ENCODE measurements at places on chromosomes 16 and 17.

- no peak for DNase-seq
Observed at GRCh38 chr17:50830994-50831393, 4.4 kb upstream of the WFIKKN2 start.

DNA sequence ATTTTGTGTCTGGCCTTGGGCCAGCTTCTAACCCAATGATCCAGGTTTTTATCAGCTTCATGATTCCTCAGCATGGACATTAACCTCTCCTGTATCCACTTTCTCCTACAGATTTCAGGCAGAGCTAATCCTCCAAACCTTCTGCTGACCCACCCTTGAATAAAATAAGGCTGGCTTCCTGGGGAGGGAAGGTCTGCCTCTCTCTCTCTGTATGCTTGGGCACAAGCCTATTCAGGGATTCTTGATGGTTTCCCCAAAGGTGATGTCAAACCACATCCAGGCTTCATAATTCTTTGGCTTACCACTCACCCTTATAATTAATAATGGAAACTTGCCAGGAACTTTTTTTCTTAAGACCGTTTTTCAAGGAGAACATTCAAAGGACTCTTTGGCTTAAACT, 240.1 kb downstream of the UTP18 start:
- DNase-seq = no peak

DNA sequence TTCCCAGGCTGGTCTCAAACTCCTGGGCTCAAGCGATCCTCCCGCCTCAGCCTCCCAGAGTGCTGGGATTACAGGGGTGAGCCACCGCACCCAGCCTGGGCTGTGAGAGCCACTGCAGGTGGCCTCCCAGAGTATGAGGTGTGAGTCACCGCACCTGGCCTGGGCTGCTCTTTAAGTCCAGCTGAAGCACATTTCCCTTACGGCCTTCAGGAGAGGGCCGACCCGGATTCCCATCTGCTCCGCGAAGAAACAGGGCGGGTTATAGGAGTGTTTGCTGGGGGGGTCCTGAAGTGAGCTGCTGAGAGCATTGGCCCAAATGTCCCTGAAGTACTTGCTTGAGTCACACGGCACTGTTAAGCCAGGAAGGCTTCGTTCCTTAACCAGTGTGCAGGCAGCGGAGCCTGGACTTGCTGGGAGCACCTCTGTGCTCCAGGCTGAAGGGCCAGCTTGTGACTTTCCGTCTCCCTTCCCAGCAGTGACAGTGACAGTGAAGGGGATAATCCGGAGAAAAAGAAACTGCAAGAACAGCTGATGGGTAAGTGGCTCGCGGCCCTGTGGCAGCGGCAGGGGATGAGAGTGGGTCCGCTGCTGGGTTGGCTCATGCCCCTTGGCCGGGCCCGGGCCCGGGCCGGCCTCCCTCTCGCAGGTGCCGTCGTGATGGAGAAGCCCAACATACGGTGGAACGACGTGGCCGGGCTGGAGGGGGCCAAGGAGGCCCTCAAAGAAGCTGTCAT, 7.2 kb downstream of the VPS4A start:
- no peak for DNase-seq

- DNase-seq = no peak
Observed at GRCh38 chr16:85820604-85821372, 21.3 kb downstream of the COX4I1 start.

DNA sequence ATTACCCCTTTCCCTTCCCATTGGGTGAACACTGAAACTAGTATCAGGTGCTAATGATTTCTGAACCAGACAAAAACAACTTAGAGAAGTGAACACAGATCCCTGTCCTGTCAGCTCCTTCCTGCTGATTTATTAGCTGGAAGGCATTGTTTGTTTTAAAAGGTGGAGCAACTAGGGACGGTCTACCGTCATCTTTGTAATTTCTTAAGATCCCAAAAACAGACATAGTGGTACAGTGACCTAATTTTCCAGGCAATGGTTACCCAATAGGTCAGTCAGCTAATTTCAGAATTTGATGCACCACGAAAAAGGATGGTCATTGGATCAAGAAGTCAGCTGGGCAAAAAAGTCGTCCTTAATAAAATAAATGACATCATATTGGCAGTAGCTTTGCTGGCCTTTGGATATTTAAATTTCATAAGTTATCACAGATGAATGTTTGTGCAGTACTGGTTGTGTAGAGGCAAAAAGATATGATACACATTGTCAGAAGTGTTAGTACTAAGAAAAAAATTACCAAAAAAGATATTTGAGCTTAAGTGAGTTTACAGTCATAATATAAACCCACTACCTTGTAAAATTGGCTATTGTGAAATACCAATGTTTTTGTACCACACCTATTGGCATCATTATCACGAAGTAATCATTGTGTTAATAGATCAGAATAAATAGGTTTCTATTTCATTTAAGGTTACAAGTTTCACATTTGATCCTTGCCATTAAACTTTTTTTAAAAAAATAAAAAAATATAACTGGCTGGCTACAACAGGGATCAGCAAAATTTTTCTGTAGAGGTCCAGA, 27.2 kb upstream of the KCNJ16 start:
- no peak for DNase-seq

- no peak for DNase-seq
Observed at GRCh38 chr16:83682116-83682867, 125.5 kb upstream of the HSBP1 start.

DNA sequence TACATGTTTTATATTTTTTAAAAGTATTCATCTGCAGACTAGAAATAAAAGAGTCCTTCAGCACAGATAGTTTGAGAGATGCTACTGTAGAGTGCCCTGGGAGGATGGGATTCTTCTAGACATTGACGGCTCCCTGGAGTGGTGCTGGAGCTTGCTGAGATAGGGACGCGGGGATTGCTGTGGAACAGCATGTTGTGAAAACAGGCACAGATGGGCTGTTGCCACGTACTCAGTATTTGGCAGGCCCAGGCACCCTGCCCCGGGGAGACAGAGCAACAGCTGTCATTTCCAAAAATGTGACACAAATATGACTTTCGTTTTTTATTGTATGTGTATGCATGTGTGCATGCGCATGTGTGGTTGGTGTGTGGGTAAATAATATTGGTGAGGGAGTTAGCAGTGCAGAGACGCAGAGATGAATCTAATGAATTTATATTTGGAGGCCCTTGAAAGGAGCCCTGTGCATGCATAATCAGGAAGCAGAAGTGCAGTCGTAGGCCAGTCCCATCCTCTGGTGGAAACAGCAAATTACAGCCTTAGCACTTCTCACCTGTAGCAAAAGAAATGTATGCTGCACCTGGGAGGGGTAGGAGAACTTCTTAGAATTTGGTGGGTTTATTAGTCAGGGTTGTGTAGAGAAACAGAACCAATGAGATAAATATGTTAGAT, 6.2 kb upstream of the ABCA8 start:
- no peak for DNase-seq

DNA sequence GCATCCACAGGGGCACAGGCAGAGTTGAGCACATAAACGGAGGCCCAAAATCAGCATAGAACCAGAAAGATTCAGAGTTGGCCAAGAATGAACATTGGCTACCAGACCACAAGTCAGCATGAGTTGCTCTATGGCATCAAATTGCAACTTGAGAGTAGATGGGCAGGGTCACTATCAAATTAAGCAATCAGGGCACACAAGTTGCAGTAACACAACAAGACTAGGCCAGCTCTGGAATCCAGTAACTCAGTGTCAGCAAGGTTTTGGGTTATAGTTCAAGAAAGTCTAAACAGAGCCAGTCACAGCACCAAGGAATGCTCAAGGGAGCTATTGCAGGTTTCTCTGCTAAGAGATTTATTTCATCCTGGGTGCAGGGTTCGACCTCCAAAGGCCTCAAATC, 12.9 kb downstream of the G6PC1 start:
- no peak for DNase-seq

GRCh38 chr17:8012996-8013640, 10.7 kb downstream of the GUCY2D start:
- no peak for DNase-seq

- no peak for DNase-seq
Observed at GRCh38 chr16:72788269-72788809, 259.6 kb downstream of the ZFHX3 start.

DNA sequence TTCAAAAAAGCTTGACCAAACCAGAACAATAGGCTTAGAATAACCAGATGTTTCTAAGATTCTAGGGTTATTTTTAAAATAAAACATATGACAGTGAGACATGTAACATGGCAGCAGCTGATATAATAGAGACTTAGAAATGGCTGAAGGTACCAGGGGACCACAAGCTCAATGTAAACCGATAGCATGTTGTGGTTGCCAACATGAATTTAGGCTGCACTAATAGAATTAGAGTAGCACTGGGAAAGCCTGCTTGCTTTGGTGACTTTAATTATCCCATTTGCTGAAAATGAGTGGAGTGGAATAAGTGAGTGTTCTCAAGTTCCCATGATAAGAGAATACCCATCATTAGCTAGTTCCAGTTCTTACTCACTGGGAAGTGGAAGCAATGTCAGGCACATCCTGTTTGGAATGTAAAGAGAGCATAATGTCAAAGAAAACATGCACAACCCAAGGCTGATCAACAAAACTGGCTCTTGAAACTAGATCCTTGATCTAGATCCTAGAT, 621.2 kb upstream of the CDH5 start:
- DNase-seq = no peak

- DNase-seq = no peak
Observed at GRCh38 chr16:24116989-24117388, 139.1 kb upstream of the CACNG3 start.

DNA sequence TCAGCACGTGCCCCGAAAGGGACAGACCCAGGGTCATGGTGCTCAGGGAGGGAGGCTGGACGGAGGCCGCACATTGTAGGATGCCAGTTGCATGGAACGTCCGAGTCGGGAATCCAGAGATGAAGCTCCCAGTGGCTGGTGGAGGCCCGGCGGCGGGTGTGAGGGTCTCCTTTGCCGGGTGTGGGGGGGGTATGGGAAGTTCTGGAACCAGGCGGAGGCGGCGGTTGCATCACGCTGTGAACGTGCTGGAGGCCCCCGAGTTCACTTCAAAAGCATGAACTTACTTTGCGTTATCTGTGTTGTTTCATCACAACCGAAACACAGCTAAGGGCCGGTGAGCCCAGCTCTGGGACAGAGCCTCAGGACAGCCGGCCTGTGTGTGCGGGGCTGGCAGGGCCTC, 73.4 kb upstream of the GNG13 start:
- DNase-seq = no peak

DNA sequence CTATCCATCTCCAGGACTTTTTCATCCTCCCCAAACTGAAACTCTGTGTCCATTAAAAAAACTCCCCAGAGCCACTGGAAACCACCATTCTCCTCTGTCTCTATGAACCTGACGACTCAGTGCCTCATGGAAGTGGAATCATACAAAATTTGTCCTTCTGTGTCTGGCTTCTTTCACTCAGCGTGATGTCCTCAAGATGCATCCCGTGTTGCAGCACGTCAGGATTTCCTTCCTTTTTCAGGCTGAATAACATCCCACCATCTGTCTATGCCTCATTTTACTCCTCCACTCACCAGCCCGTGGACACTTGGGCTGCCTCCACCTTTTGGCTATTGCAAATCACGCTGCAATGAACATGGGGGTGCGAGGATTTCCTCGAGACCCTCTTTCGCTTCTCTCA, 12.6 kb upstream of the ALDH3A1 start:
- no peak for DNase-seq

DNA sequence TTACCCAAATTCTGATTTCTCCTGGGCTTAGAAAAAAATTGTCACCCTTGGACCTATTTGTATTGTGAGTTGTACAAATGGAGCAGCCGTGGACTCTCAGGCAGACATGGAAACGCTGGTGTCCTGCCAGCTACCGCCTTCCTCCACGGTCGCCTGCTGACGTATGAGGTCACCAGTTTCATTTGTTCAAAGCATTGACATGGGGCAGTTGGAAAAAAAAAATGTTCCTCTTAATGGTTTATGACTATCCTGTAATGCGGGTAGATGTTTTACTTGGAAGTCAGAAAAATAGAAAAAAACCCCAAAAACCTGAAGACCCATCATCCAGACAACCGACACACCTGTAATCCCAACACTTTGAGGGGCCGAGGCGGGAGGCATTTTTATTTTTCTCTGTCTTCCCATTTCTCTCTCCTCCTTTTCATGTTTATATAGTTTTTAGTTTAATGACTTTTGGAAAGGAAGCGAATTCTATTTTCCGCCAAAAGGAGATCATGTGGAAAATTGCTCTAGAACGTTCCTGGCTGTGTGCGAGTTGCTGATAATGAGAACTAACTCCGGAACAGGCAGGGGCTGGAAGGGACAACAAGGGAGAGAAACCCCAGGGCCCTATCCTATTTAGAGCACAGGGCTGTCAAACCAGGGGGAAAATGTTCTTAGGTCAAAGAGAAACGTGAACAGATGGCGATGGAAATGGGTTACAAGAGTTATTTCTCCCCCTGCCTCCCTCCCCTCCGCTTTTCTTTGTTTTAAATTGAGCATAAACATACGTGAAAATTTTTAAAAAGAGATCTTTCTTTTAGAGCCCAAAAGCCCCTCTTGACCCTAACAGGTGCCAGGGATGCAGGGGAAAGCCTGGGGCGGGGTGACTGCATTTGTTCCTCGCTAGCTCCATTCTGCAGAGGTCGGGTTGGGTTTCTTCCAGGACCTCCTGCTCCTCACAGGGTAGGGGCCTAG, 13.7 kb downstream of the DNAH17 start:
- no peak for DNase-seq

GRCh38 chr17:50708050-50709000, 611 bp upstream of the ANKRD40 start:
- DNase-seq = peak; percentile 10

DNA sequence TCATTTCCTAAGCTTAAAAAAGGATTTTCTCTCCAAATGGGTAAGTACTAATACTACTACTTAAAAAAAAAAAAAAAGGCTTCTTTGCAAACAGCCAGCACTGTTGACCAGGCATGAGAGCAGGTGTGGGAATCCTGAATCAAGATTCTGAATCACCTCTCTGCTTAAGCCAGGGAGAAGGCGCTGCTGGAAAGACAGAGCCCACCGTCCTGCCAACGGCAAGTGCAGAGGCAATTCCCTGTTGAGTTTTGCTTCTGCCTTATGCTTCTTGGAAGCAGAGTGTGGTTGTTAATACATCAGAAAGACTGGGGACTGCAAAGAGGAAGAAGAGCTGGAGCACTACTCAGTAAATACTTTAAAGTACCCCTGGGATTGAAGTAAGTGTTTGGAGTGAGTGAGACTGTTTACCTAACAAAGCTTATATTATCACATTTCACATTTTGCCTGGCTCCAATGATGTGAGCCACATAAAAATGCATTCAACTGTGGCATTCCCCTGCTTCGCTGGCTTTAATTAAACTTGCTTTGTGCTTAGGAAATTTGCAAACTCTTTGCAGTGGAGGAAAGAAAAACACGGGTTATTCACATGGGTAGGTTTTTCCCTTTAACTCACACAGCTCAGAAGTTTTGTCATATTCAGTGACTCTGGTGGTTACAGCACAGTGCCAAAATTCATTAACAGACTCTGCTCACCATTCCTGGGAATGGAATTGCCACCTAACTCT, 86.0 kb upstream of the KIF2B start:
- no peak for DNase-seq

Data from activated CD4-positive, alpha-beta T cell treated with anti-CD3 and anti-CD28 coated beads, Interleukin-2, amount 50 U/mL, for 48 hours (primary cell).